ENCODE measurements at places on chromosomes 7 and 10. TPM values are rescaled to one million over a fixed set of nuclear protein-coding genes. Genes with fewer than 3 reads are reported as not detected.

The ZNF425 gene
- total RNA-seq, result 1.3 TPM

The CCDC146 gene
- total RNA-seq, result 0.60 TPM

The CAMK1D gene
- 9.4 TPM for total RNA-seq

The NXPH1 gene
- total RNA-seq, result not detected

The NOS3 gene
- 0.44 TPM for total RNA-seq

The OR9A2 gene
- not detected for total RNA-seq

The ASAH2 gene
- total RNA-seq, result 2.8 TPM

The REPIN1 gene
- 79.9 TPM for total RNA-seq

The ZPBP gene
- total RNA-seq, result not detected

The AKR1C3 gene
- 1,052 TPM for total RNA-seq

The CHST15 gene
- total RNA-seq, result 6.3 TPM

The ZNRF2 gene
- total RNA-seq, result 3.9 TPM

The TMEM236 gene
- 0.05 TPM for total RNA-seq

The PLEKHS1 gene
- 0.04 TPM for total RNA-seq

The GPR85 gene
- total RNA-seq, result not detected

The PNPLA8 gene
- total RNA-seq, result 16.2 TPM

The IQCE gene
- total RNA-seq, result 12.2 TPM

The UCMA gene
- not detected for total RNA-seq

The RASA4B gene
- total RNA-seq, result 0.70 TPM

The HOXA6 gene
- total RNA-seq, result 1.3 TPM

The C10orf67 gene
- total RNA-seq, result 0.09 TPM

The MAGI2 gene
- 0.45 TPM for total RNA-seq

The FAM237B gene
- 0.04 TPM for total RNA-seq

The CYP2E1 gene
- 0.11 TPM for total RNA-seq

The SEMA3E gene
- 2.0 TPM for total RNA-seq

The DRGX gene
- not detected for total RNA-seq

The GAD2 gene
- total RNA-seq, result not detected

The SMKR1 gene
- 7.8 TPM for total RNA-seq

The GBX1 gene
- total RNA-seq, result 0.09 TPM

The CFAP70 gene
- total RNA-seq, result 0.13 TPM

The LRRN3 gene
- total RNA-seq, result 0.02 TPM

The CYP26A1 gene
- total RNA-seq, result 2.5 TPM

The SSC4D gene
- total RNA-seq, result 1.5 TPM

The TRIM50 gene
- total RNA-seq, result not detected

The NRCAM gene
- total RNA-seq, result 135 TPM

The LRGUK gene
- 0.48 TPM for total RNA-seq

The IRF5 gene
- total RNA-seq, result 15.9 TPM

The TEX36 gene
- total RNA-seq, result not detected

The FAM171A1 gene
- total RNA-seq, result 21.0 TPM

The KLHL7 gene
- total RNA-seq, result 23.6 TPM

The IFIT1 gene
- total RNA-seq, result 3.7 TPM

The STRIP2 gene
- 5.1 TPM for total RNA-seq

The TMEM130 gene
- total RNA-seq, result 0.42 TPM

The ASAH2B gene
- 3.6 TPM for total RNA-seq

The SPDYE11 gene
- total RNA-seq, result not detected

The WDFY4 gene
- 0.06 TPM for total RNA-seq

The TBX20 gene
- 1.6 TPM for total RNA-seq

The IQUB gene
- 0.05 TPM for total RNA-seq

The HOXA10 gene
- total RNA-seq, result 8.3 TPM

The CUBN gene
- 0.15 TPM for total RNA-seq

The HOXA1 gene
- total RNA-seq, result 3.6 TPM

The GIMAP7 gene
- not detected for total RNA-seq

The HNRNPA2B1 gene
- total RNA-seq, result 1,229 TPM

Measured in A549 treated with dexamethasone at 1 μM for 4 hours (cell line).